Fibroblast of upper back skin (primary cell): ENCODE measurements at places on chromosomes 2 and 18.

DNA sequence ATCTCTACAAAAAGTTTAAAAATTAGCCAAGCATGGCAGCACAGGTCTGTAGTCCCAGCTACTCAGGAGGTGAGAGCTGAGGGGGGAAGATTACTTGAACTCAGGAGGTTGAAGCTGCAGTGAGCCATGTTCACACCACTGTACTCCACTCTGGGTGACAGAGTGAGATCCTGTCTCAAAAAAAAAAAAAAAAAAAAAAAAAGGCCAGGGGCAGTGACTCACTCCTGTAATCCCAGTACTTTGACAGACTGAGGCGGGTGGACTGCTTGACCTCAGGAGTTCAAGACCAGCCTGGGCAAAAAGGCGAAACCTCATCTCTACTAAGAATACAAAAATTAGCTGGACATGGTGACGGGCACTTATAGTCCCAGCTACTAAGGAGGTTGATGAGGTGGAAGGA, 37.0 kb downstream of the PUM2 start:
- DNase-seq: no peak

GRCh38 chr2:75627902-75628504, 18.6 kb upstream of the MRPL19 start:
- peak; percentile 74 for DNase-seq

GRCh38 chr2:102304711-102305611, 6.4 kb upstream of the IL1RL1 start:
- no peak for DNase-seq

GRCh38 chr18:58110398-58110797, 66.4 kb downstream of the NEDD4L start:
- no peak for DNase-seq
